CD4-positive, alpha-beta T cell treated with Interleukin-6 at 100 ng/mL for 8 hours (primary cell): ENCODE measurements at places on chromosomes 2 and 18.
A peak's percentile ranks its signal among the peaks of the same experiment; 100 is the strongest.

GRCh38 chr2:138763971-138764370 is 16.2 kb downstream of the NXPH2 start:
- no peak for DNase-seq

DNA sequence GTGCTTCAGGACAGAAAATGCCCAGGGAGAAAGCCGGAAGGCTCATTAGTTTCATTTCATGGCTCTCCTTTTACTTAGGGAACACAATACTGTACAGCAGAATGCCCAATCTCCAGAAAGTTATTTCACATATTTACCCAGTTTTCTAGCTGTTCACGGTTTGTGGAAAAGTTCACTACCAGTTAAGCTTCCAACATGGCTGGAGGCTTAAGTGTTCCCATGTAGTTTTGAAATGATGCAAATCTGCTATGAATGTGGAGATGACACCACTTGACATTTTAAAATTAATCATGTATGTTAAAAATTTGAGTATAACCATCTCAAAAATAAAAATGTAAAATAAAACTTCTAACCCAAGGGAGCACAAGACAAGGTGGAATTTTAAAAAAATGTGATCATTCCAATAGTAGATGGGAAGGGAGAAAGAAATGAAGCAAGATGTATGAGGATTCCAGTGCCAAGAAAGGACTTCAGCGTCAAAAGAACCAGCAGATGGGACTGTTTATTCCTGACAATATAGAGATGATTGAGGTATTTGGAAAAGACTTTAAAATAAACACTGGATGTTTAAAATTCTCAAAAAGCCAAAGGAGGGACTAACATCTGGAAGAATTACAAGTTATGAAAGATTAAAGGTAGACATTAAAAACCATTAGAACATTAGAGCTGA is 60.9 kb upstream of the OSR1 start:
- DNase-seq = no peak

GRCh38 chr18:35409911-35410310 is 32.8 kb upstream of the ZNF396 start:
- DNase-seq = no peak

- peak; percentile 36 for DNase-seq
Observed at GRCh38 chr2:238238766-238239542, 884 bp downstream of the HES6 start.

DNA sequence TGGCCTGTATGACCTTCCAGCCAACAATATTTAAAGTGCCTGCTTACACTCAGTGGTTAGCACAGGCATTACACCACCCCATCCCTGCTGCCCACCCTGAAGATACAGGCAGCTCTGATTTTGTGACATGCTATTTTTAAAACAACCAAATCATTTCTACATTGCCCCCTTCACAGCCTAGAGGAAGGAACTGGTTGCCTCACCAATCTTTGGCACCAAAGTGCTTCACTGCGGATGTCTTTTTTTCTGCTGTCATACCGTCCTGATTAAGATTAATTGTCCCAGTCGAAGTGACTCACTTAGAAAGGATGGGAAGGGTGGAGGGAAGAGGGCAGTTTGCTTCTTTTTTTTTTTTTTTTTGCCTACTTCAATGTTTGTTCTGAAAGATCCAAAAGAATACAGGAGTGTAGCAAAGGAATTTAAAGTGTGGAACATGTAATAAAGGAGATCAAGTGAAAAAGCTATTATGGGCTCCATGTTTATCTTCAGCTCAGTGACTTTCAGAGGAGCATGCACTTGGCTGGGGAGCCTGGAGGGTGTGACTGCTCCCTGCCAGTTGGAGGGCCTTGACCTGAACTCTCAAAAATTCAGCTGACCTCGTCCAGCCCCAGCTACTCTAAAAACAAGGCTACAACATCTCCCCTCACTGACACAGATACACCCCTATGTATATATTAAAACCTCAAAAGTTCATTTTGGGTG is 501.1 kb upstream of the TNP1 start:
- DNase-seq = no peak

DNA sequence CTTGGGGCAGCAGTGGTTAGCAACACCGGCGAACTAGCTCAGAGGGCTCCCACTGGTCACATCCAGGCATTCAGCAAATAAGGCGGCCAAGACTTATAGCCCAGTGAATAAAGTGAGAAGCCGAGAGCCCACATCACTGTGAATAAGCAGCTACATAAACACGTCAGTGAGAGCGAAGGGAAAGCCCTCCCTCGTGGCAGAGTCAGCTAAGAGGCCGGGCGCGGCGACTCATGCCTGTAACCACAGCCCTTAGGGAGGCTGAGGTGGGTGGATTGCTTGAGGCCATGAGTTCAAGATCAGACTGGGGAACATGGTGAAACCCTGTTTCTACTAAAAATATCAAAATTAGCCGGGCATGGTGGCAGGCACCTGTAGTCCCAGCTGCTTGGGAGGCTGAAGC is 5.2 kb downstream of the D2HGDH start:
- DNase-seq = no peak

DNA sequence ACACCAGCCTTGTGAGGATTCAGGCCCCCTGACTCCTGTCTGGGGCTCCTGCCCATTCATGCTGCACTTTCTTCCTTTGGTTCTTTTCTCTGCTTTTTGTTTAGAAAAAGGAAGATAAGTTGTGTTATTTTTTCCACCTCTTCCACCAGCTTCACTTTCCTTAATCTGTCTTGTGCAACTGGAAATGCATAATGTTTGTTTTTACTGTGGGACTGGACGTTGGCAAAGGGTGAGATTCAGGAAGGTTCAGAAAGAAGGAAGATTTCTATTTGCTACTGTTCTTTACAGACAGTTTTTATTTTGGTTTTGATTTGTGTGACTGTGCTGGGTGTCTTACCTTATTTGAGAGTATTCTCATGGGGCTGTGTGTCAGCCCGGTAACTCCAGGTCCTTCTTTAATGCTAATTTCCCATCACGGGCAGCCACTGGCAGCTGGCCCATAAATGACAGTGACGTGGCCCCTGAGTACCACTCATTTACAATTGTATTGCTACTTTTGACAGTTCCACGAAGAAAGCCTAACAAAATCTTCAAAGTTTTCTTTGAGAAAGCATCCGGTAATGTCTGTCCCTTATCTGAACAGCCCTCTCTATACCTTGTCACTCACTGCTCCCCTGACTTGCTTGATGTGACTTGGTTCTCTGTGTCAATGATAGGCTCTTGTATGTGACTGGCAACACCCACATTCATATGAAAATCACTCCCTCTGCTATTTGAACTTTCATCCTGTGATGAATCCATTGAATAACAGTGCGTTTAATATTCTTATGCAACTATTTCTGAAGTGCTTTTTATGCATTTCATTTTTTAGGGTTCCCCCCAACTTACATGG is 32.7 kb downstream of the RHBDD1 start:
- DNase-seq = no peak
